Skeletal muscle cell (primary cell): ENCODE measurements at places on chromosomes 16 and 17.

GRCh38 chr16:1027501-1027815, 45.1 kb upstream of the SSTR5 start:
- no peak for DNase-seq

DNA sequence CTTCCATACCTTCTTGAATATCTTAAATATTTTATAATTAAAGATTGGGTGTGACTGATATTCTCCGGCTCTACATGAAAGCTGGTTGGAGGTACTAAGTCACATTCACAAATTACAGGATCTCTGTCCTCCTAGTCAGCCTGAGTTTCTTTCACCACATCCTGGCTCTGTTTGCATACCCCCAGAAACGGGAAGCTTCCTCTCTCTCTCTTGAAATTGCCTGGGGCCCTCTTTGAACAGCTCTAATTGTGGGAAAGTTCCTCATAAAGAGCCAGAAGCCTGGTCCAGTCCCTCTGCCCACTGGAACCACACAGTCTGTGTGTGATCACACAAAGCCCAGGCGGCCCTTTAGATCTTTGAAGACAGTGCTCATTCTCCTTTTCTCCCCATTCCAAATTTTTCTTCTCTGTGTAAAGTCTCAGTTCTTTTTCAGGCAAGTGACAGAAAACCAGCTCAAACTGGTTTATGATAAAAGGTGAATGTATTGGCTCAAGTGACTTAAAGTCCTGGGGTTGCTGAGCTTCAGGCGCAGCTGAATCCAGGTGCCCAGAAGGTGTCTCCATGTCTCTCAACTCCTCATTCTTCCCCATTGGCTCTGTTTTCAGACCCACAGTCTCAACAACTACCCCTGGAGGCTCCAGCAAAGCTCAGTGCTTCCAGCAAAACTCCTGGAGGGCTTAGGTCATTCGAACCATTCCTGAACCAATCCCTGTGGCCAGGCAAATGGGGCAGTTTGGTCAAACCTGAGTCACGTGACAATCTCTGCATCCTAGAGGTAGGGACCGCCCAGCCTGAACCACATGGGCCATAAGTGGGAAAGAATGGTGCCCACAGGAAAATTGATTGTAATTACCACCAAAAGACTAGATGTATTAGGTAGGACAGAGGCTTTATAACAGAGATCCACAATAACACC, 8.5 kb upstream of the RAI1 start:
- no peak for DNase-seq

- DNase-seq: peak; percentile 44
These were observed 78.9 kb downstream of the CMIP start for GRCh38 chr16:81523387-81524115.

DNA sequence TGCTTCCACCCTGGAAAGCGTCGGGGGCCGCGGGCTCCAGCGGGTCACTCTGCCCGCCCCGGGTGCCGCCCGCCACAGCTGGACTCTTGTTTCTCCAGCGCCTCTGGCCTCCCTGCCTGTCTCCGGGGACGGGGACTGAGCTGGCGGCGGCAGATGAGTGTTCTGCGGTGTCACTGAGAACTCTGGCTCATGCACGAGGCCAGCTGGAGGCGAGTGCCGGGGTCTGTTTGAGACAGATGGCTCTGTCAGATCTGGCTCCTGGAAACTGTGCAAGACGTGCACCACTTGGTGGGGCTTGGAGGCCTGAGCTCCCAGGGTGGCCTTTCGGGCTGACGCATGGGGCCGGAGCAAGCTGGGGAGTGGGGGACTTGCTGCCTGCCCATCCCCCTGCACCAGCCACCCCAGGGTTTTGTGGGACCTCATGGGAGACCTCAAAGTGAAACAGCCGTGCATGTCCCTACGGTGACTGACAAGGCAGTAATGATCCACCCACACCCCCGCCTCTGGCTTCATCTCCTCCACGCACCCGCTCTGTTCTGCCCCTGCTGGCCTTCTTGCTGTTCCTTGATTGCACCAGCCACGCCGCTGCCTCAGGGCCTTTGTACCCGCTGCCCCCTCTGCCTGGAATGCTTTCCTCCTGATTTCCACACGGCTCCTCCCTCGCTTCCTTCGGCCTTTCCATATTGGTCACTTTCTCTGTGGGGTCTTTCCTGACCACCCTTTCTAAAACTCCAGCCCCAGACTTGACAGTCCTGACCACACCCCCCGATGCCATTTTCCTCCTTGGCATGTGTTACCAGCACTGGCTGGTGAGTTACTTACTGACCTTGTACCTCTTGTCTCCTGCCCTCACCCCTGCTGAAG, 174.9 kb upstream of the CIBAR2 start:
- DNase-seq: peak; percentile 27
